HT1080 (cell line): ENCODE measurements at places on chromosomes 16 and 17.

- DNase-seq = no peak
Measured at GRCh38 chr16:21163576-21163975, 5.1 kb downstream of the LDAF1 start.

DNA sequence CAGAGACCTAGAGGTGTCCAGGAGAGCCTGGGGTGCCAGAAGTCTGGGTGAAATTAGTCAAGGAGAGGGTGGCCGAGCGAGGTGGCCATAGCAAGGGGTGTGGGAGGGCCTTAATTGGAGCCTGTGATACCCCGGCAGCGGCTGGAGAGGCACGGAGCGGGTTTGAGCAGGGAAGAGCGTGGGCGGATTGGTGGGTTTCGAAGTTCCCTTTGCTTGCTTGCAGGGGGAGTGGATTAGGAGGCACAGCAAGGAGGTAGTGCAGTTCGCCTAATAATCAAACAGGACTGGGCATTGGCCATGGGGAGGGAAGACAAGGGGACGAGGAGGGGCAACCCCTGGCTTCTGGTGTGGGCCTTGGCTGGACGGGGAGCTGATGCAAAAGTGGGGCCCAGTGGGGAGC lies 5.4 kb upstream of the FAM83G start:
- no peak for DNase-seq

GRCh38 chr17:38701504-38702165 lies 3.4 kb upstream of the MLLT6 start:
- no peak for DNase-seq

GRCh38 chr16:9256196-9256595 lies 164.8 kb downstream of the HAPSTR1 start:
- no peak for DNase-seq

DNA sequence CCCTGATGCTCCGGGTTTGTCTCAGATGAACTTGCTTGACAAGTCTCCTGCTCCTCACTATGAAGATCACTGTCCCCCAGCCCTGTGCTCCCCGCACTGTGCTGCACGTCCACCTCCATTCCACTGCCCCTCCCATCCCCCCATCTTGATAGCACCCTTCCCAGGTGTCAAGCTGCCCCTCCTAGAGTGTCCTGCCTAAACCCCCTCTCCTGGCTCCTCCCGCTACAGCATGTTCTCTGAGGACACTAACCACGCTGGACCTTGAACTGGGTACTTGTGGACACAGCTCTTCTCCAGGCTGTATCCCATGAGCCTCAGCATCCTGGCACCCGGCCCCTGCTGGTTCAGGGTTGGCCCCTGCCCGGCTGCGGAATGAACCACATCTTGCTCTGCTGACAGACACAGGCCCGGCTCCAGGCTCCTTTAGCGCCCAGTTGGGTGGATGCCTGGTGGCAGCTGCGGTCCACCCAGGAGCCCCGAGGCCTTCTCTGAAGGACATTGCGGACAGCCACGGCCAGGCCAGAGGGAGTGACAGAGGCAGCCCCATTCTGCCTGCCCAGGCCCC lies 18.5 kb downstream of the DEXI start:
- DNase-seq = no peak

DNA sequence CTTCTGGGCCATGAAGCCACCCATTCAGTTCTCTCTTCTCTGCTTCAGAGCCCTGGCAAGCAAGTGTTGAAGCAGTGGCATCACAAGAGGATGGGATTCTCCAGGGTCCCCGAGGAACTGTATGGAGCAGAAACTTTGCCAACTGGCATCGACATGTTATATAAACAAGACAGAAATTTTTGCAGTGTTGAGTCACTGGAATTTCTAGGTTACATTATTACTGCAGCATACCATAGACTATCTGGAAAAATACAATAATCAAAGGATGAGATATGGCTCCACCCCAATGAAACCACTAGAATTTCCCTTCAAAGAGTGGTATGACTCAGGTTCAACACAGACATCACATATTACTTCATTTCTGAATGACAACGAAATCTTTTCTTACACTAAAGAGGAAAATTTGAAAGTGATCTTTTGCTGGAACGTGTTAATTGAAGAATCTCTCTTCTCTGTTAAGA lies 343.0 kb upstream of the DYNLRB2 start:
- DNase-seq = peak; percentile 94

DNA sequence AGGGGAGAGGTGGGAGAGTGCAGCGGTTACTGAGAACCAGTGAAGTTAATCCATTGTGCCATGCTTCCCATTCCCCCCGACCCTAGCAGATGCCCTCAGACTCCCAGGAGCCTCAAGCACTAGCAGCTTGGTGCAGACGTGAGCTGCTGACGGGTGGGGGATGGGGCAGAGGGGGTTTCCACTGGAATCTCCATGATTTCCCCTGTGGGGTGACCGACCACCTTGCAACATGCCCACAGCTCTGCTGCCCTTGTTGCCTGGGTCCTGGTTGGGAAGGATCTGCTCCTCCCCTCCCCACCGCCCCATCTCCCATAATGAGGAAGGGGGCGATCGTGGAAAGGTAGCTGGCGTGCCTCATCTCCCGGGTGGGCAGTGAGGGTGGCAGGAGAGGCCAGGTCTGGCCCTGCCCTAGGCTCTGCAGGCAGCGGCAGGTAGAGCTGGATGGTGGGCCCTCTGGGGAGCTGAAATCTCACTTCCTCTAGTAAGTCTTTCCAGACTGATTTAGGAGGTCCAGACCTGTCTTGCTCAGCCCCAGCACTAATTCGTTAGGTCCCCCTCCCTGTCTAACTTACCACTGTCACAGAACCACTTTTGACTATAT lies 9.6 kb downstream of the FLOT2 start:
- DNase-seq = no peak

- no peak for DNase-seq
Measured at GRCh38 chr17:59425085-59425931, 93.9 kb downstream of the YPEL2 start.

DNA sequence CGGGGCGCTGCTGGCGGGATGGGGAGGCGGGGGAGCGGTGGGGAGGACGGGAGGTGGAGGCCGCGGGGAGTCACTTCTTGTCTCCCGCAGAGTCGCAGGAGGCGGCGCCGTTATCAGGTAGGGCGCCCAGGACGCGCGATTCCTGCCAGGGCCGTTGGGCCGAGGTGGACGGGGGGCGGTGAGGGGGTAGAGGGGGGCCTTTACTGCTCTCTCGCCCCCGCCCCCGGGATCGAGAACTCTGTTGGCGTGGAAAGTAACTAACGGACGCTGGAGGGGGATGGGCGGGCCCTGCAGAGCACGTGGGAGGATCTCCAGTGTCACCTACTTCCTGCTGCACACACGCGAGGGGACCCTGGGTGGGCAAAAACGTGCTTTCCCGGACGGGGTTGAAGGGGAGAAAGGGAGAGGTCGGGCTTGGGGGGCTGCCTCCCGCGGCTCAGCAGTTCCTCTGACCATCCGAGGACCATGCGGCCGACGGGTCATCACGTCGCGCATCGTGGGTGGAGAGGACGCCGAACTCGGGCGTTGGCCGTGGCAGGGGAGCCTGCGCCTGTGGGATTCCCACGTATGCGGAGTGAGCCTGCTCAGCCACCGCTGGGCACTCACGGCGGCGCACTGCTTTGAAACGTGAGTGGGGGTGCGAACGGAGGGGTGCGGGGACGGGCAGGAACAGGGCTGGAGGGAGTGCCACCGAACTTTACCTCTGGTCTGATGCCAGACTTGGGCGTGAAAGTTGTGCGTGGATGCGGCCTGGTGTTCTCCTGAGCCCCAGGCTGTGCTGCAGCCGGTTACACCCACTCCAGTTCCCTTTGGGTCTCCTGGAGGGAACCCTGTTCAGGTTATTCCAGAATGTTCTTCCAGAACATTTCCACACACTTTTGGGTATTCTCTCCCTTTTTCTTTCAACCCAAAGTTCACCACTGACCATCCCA lies 569 bp downstream of the PRSS21 start:
- DNase-seq = no peak

GRCh38 chr16:35134471-35134870 lies 1675.1 kb downstream of the TP53TG3F start:
- no peak for DNase-seq

GRCh38 chr16:53664724-53665345 lies 38.8 kb downstream of the RPGRIP1L start:
- peak; percentile 92 for DNase-seq

DNA sequence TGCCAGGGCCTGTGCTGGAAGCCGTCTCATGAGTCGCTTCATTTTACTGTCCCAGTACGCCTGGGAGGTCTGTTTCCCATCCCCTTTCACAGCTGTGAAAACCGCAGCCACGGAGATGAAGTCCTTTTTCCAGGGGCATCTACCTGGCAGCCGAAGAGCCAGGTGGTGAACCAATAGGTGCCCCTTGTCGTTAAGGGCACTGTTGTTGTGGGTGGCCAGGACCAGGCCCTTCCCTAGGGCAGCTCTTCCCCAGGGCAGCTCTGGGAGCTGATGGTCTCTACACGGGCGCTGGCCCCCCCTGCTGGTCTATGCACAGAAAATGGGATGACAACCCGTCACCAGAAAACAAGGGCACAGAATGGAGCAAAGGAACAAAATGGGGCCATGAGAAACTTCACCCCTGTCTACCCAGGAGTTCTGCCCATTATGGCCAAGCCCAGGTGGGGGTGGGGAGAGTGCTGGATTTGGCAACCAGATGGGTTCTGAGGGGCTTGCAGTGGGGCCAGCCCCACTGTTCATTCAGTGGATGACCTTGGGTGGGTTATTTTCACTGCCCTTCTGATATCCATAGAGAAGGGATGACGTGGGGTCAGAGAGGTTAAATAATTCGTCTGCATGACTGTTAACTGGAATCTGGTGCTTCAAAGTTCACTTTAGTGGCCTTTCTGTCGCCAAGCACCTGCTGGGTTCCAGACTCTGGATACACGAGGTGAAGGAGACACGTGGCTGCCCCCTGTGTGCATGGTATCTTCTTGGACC lies 11.5 kb downstream of the RMI2 start:
- DNase-seq = peak; percentile 55
